Dorsolateral prefrontal cortex (tissue), 122 donors: ENCODE measurements at places on chromosomes 1 and 21.

GRCh38 chr1:85199667-85200462, 951 bp downstream of the SYDE2 start:
- no peak for DNase-seq

DNA sequence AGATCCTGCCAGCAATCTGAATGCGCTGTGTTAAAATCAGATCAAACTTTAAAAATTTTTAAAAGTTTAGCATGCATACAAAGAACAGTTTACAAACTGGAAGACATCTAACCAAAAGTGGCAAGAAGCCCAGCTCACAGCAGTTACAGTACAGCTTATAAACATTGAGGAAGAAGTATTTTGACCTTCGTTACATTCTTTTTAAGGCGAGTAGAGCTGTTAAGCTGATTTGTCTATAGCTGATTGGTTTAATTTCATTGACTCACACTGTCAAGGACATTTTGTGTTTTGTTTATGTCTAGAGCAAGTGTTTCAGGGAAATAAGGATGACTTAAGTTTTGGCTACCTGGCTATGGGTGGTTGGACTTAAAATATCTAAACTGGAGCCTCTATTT, 3.0 kb upstream of the PGM1 start:
- no peak for DNase-seq

DNA sequence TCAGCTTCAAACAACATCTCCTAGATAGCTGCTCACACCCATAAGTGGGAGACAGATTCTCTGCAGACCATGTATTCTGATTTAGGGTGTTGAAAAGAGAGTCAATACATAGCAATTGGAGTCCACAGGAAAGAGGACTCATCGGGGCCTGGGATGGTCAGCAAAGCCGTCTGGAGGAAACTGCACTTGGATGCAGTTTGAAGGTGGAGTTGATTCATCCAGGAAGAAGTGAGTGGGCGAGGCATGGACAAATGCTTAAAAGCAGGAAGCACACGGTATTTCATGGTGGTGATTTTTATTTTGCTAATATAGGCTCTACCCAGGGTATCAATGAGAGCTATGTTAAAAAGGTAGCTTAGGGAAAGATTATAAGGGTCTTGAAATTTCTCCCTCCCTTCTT, 36.8 kb upstream of the DIRAS3 start:
- no peak for DNase-seq

GRCh38 chr1:80214888-80215540, 1208.5 kb upstream of the ADGRL4 start:
- DNase-seq: no peak

- no peak for DNase-seq
Observed at GRCh38 chr1:110074166-110074565, 3.7 kb upstream of the ALX3 start.

GRCh38 chr1:34736692-34737091, 18.2 kb upstream of the GJB5 start:
- peak; percentile 35 for DNase-seq

GRCh38 chr1:44939061-44939460, 47.3 kb downstream of the EIF2B3 start:
- DNase-seq: no peak

DNA sequence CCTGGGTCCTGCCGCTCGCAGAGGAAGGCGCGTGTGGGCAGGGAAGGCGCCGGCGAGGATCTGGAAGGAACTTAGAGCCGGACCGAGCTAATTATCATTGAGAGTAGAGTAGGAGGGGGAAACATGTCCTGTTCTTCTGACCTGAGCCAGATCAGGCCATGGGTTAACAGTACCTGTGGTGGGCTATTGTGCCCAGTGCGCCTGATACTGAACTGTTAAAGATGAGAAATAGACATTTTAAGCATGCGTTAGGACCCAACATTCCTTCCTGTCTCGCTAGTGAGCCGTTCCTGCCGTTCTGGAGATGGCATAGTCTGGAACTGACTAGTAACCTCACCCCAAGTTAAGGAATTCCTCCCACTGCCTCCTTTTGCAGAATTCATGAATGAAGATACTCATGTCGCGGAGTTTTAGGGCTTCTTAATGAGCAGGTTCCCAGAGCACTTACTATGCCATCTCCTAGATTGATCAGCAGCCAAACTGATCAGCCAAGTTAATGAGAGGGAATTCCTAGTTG, 870 bp downstream of the STRIP1 start:
- no peak for DNase-seq

GRCh38 chr1:14320518-14320917, 278.0 kb upstream of the KAZN start:
- no peak for DNase-seq

DNA sequence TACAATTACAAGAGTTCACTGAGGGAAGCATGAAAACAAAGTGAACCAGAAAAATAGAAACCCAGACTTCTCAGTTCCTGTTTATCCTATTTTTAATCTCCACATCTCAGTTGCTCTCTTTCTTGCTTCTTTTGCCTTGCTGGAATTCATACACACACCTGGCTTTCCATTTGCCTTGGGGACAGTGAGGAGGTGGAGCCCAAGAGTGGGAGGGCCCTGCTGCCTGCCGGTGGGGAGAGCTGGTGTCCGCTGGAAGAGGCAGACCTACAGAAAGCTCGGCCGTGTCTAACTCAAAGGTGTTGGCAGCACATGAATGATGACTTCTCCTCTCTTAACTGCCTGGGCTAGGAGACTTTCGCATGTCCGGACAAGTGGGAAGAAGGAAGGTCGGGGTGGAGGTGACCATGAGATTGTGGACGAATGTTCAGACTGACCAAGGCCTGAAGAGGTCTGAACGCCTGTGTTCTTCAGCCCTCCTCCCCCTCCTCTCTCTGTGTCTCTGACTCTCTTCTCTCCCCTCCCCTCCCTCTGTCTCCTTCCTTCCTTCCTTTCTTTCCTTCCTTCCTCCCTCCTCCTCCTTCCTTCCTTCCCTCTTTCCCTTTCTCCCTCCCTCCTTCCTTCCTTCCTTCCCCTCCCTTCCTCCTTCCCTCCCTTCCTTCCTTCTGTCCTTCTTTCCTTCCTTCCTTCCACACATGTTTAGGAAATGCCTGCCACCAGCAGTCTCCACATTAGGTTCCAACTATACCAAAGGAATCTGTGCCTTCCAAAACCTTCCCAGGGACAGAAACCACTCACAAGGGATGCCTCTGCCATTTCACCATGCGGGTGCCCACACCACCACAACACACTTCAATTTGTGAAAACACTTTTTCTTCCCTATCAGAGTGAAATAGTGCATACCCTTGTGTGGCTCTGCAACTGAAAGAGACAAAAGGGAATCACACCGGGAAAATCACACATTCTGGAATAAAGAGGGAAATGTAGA, 157.3 kb upstream of the RUNX1 start:
- DNase-seq: no peak

DNA sequence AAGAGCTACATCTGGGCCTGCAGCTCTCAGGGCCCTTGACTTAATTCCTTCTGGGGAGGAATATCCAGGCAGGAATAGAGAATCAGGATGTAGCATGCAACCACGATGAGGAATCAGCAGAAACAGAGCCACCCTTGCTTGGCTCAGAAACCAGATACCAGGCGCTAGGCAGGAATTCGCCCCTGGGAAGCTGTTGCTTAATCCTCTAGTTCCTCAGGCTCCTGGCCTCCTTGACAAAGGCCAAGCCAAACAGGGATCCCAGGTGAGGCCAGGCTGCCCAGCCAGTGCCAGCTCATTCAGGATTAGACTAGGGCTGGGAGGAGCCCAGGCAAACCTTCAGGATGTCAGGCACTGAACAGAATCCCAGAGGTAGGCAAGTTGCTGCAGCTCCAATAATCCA, 48.2 kb upstream of the IRF2BP2 start:
- no peak for DNase-seq

- no peak for DNase-seq
Observed at GRCh38 chr21:43361493-43362296, 65.2 kb downstream of the SIK1 start.

DNA sequence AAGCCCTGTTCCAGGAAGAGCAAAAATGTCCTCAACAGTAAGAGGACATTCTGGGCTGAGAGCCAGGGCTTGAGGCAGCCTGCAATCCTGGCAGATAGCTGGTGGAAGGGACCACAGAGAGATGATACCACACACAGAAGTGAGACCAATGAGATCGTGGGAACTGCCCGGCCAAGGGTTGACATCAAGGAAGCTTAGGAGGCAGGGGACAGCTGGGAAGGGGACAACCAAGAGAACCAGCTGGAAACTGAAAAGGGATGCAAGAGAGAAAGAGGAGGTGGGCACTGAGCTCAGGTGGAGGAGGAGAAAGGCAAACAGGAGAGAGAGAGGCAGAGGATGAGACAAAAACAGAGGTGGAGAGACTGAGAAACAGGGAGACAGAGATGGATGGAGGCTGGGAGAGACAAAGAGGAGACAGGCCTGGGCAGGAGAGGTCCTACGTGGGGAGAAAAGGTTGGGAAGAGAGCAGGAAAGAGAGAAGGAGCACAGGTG, 9.2 kb downstream of the PDZK1IP1 start:
- DNase-seq: no peak

DNA sequence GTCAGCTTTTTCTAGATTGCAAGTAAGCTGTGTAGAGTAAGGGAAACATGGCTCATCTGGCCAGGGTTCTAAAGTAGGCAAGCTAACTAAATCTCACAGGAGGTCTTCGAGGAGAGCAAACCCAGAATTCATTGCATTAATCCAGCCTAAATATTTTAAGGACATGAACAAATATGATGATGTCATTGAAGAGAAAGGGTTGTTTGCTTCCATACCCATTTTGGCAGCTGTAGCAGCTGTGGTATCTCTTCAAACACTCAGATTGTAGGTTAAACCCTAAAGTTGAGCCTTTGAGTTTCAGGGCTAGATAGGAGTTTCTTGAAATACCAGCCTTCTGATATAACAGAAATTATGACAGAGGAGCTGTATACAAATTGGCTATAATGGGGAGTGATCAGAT, 200.5 kb upstream of the C1orf105 start:
- DNase-seq: no peak

GRCh38 chr1:151478140-151478812, 19.0 kb upstream of the POGZ start:
- no peak for DNase-seq
